ENCODE measurements at places on chromosomes 1 and 21.
A peak's percentile ranks its signal among the peaks of the same experiment; 100 is the strongest.

DNA sequence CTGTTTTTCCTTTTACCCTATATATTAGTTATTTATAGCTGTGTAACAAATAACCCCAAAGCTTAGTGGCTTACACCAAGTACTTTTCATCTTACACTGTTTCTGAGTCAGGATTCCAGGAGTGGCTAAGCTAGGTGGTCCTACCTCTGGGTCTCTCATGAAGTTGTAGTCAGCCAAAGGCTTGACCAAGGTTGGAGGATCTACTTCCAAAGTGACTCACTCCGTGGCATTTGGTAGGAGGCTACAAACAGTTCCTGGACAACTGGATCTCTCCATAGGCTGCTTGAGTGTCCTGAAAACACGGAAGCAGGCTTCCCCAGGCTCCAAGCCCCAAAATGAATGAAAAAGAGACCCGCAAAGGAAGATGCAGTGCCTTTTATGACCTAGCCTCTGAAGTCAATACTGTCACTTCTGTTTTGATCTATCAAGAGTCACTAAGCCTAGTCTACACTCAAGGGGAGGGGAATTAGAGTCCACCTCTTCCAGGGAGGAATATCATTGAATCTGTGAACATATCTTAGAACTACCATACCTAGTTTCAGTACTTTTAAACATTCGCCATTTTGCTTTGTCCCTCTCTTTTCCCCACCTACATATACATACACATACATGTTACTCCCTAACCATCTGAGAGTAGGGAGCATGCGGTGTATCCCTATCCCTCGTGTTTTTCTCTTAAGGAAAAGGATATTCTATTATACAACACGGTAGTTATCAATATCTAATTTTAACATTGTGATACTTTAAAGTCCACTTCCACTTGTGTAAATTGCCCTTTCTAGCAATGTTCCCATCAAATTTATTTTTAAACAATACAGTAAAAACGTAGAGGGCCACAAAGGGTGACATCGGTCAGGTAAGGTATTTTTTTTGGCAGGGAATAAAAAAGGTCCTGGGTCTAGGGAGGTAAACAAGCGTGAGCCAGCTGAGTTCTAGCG lies 67.2 kb downstream of the SLC35A3 start:
- DNase-seq, result no peak

DNA sequence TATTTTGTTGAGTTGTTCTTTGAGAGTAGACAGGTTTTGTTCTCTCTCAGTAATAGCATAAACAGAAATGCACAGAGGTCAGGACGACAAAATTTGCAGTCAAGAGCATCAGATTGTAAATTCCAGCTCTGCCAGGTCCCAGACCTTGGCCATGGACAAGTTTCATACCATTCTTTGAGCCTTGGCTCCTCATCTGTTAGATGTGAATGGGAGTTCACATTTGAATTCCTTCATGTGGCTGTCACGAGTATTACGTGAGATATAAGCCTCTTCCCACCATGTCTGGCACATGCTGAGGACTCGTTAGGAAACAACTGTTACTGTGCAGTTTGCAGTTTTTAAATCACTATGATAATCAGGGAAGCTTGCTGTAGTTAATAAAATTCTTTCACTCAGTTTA lies 93.2 kb upstream of the KCTD3 start:
- no peak for DNase-seq

GRCh38 chr21:34524646-34525601 lies 12.9 kb upstream of the KCNE1 start:
- DNase-seq, result no peak

- no peak for DNase-seq
Observed at GRCh38 chr1:87840767-87841166, 512.1 kb downstream of the LMO4 start.

- no peak for DNase-seq
Observed at GRCh38 chr1:229094476-229095311, 176.2 kb upstream of the RAB4A start.

GRCh38 chr1:1938613-1939295 lies 19.7 kb upstream of the TMEM52 start:
- DNase-seq, result no peak

- DNase-seq, result peak; percentile 92
Observed at GRCh38 chr1:9652379-9653209, 1.1 kb downstream of the PIK3CD start.

GRCh38 chr1:217272385-217272784 lies 358.5 kb downstream of the GPATCH2 start:
- no peak for DNase-seq

DNA sequence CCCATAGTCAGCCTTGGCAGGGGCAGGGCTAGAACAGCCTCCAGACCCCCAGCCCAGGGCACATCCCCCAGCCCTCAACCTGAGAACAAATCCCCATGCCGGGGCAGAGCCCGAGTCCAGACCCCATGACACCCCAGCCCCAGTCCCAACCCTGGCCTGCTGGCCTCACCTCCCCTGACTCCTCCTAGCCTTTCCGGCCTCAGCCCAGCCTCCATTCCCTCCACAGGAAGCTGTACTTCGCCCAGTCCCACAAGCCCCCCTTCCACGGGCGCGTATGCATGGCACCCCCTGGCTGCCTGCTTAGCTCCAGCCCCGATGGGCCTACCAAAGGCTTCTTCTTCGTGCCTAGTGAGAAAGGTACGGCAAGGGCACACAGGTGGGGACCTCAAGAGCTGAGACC lies 50.4 kb downstream of the DISP3 start:
- no peak for DNase-seq

Measured in CD8-positive, alpha-beta T cell (primary cell).